Activated T-cell treated with anti-CD3 and anti-CD28 coated beads, Interleukin-2, amount 50 U/mL, for 72 hours (primary cell): ENCODE measurements at places on chromosomes 2 and 18. TPM values are rescaled to one million over a fixed set of nuclear protein-coding genes. Genes with fewer than 3 reads are reported as not detected.

GRCh38 chr2:162072976-162073887, 783 bp downstream of the DPP4 start:
- peak overlapping the region; percentile 90 for H3K27ac ChIP-seq
- peak overlapping the region; percentile 95 for H3K4me3 ChIP-seq
- H3K36me3 ChIP-seq: peaks cover 25% of the 10 kb centered on the region

DNA sequence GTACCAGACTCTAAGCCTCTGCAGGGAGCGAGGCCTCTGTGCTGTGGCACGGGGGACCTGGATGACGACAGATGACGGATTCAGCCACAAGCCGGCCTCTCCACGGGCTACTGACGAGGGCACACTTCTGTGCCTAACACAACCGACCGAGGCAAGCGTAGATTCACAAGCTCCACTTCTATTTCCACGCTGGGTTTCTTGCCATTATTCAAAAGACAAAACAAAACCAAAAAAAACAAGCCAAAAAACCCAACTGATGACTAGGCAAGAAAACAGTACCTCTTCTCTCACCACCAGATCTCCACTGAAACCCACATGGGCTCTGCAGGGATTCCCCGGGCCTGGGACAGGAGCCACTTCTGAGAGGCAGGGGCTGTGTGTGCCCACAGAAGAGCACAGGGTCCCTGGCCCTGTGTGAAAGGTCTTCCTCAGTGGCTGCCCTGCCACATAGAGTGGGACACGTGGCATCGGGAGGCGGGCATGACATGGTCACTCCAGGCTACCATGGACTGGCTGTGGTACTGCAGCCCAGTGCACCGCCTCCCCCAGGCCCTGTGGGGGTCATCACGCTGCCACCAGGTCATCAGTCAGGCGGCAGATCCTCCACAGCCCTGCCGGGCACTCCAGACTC, 254.7 kb downstream of the HDAC4 start:
- H3K27ac ChIP-seq: peak overlapping the region; percentile 55
- DNase-seq: peak; percentile 42
- H3K4me3 ChIP-seq: no peak overlapping the region
- H3K36me3 ChIP-seq: peaks cover 11% of the 10 kb centered on the region
- no peaks in the 10 kb centered on the region for H3K27me3 ChIP-seq

SKOR2 gene
- 0.70 TPM for total RNA-seq

C2orf15 gene
- total RNA-seq: 1.9 TPM

DNA sequence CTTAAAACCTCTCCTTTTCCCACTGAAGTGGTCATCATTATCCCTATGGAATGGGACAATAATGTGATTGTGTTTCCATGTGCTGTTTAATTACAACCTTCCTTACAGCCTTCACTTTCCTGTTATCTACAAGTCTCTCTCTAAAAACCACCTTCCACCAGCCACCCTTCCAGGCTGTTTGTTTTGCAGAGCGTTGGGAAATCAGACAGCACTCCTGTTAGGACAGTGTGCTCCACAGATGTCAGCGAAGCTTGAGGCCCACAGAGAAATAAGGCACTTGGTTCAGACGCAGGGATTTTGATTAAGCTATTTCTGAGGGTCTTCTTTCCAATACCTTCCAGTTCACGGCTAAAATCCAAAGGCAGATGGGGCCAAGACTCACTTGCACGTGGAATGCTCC, 32.3 kb upstream of the ASPRV1 start:
- H3K27ac ChIP-seq: no peak overlapping the region
- H3K4me1 ChIP-seq: peaks cover 12% of the 10 kb centered on the region
- no peaks in the 10 kb centered on the region for H3K36me3 ChIP-seq
- H3K27me3 ChIP-seq: no peaks in the 10 kb centered on the region

RMC1 gene
- total RNA-seq: 46.8 TPM

DNA sequence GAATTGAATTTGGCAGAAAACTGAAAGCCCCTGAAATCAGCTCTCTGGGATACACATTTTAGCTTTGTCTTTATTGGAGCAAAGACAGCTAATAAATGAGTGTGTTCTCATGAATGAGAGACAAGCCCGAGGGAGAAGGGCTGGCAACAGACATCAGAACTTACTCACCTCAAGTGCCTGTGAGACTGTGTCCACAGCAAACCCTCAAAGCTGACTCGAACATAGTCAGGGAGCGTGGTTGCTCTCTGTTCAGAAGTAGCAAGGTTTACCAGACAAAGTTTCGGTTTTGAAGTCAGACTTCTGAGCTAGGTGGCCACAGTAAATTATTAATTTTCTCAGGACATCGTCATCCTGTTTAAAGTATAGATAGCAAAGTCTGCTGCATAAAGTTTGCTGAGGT, 207.9 kb downstream of the CMPK2 start:
- no peaks in the 10 kb centered on the region for H3K4me1 ChIP-seq
- no peak overlapping the region for H3K4me3 ChIP-seq
- DNase-seq: no peak

DNA sequence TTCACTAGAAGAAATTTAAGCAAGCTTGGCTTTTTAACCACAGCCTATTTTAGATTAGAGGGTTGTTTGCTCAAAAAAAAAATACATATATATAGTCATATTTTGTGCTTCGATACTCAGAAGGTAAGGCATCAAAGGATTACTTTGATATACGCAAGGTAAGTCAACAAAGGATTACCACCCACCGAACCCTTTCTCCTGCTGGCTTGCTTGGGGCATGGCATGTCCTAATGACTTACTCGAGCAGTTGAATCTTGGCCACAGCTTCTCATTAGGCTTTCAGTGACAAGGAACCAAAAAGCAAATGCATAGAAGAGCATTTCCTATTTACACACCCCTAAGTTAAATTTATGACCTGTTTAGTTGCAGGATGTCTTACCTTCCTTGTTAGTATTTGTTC, 295.7 kb downstream of the AGAP1 start:
- H3K36me3 ChIP-seq: no peaks in the 10 kb centered on the region
- no peak overlapping the region for H3K27ac ChIP-seq
- H3K4me1 ChIP-seq: peaks cover 4% of the 10 kb centered on the region
- peaks cover 36% of the 10 kb centered on the region for H3K27me3 ChIP-seq

DNA sequence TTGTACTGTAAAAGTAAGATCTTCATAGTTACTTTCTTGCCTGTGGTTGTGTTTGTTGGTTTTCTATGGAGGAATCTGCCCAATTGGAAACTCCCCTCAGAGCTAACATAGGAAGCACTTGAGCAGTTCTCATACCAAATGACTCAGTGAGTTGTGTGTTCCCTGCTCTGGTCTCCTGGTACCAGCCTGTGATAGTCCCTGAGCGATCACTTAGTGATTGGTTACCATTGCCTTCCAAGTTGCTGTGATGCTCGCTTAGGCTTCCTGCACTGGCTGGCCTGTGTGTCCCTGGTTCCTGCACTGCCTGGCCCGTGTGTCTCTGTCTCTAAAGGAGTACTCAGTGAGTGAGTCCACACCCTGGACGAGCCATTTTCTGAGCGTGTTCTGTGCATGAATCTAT, 133.0 kb downstream of the MAP4K4 start:
- peak overlapping the region; percentile 83 for H3K4me3 ChIP-seq
- peaks cover 18% of the 10 kb centered on the region for H3K36me3 ChIP-seq
- H3K27me3 ChIP-seq: no peaks in the 10 kb centered on the region
- peak; percentile 41 for DNase-seq

DNA sequence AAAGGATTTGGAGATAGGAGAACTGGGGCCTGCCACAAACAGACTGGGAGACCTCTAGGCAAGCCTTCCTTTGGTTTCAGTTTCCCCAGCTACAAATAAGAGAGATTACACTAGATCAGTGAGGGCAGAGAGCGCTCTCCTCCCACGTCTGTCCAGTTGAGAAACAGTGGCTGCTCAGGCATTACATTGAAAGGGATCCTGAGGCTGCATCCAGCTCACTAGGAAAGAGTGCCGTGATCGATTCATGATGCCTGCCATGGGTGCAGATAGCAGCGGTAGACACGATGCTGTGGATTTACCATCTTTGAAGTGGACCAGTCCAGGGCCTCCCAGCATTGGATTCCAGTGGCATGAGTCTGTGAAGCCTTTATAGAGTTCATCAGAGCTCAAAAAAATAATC, 62.6 kb downstream of the EN1 start:
- no peaks in the 10 kb centered on the region for H3K36me3 ChIP-seq
- no peak for DNase-seq
- no peak overlapping the region for H3K27ac ChIP-seq
- H3K4me3 ChIP-seq: no peak overlapping the region
- H3K4me1 ChIP-seq: no peaks in the 10 kb centered on the region
- peaks cover 27% of the 10 kb centered on the region for H3K27me3 ChIP-seq

FAM110C gene
- 2.0 TPM for total RNA-seq

GRCh38 chr2:22110244-22110651, 986.5 kb downstream of the TDRD15 start:
- H3K4me3 ChIP-seq: no peak overlapping the region
- no peaks in the 10 kb centered on the region for H3K36me3 ChIP-seq
- H3K27ac ChIP-seq: no peak overlapping the region
- no peak for DNase-seq
- H3K4me1 ChIP-seq: no peaks in the 10 kb centered on the region
- H3K27me3 ChIP-seq: no peaks in the 10 kb centered on the region

GRCh38 chr18:29383311-29384273, 1206.7 kb upstream of the CDH2 start:
- H3K4me3 ChIP-seq: no peak overlapping the region
- DNase-seq: no peak
- H3K36me3 ChIP-seq: peaks cover under 1% of the 10 kb centered on the region
- H3K27ac ChIP-seq: no peak overlapping the region
- H3K4me1 ChIP-seq: no peaks in the 10 kb centered on the region

GRCh38 chr2:119028327-119029174, 86.6 kb downstream of the MARCO start:
- peaks cover 13% of the 10 kb centered on the region for H3K27me3 ChIP-seq
- no peak for DNase-seq
- no peak overlapping the region for H3K4me3 ChIP-seq
- no peaks in the 10 kb centered on the region for H3K4me1 ChIP-seq

RAB6C gene
- total RNA-seq: 0.14 TPM

GRCh38 chr2:71797035-71797810, 343.9 kb downstream of the DYSF start:
- H3K4me1 ChIP-seq: no peaks in the 10 kb centered on the region
- no peak overlapping the region for H3K4me3 ChIP-seq
- H3K27ac ChIP-seq: no peak overlapping the region
- DNase-seq: no peak
- no peaks in the 10 kb centered on the region for H3K27me3 ChIP-seq

- DNase-seq: no peak
- peaks cover 61% of the 10 kb centered on the region for H3K4me1 ChIP-seq
- H3K27ac ChIP-seq: peak overlapping the region; percentile 83
- no peaks in the 10 kb centered on the region for H3K27me3 ChIP-seq
Measured at GRCh38 chr2:207534417-207534816, 4.7 kb downstream of the CREB1 start.

DNA sequence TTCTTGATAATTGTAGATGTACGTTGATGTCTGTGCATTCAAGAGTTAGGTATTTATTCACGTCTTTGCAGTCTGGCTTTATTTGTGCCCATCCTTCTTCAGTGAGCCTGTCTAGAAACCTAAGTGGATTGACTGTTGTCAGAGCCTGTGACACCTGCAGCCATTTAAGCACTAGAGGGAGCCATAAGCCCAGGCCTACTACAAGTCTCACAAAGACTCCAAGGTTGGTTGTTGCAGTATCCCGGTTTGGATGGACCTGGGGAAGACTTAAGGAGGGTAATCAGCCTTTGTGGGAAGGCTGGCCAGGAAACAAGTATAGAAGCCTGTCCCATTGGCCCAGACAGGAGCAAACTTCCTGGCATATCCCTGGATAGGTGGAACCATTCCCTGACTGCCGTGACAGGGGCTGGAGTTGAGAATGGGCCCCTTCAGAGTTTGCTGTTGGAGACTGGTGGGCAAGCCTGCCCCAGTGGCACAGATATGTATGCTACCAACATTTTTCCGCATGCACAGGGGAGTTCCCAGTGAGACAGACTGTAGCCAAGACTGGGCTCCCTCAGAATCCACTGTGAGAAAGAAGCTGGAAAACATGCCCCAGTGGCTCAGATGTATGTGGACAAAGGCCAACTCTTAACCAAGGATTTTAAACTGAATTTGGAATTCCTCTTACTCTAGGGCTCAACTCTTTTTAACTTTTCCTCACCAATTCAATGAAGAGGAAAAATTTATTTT, 9.3 kb upstream of the LRRC30 start:
- no peaks in the 10 kb centered on the region for H3K4me1 ChIP-seq
- peak; percentile 6 for DNase-seq
- H3K27me3 ChIP-seq: no peaks in the 10 kb centered on the region
- H3K4me3 ChIP-seq: no peak overlapping the region

DNA sequence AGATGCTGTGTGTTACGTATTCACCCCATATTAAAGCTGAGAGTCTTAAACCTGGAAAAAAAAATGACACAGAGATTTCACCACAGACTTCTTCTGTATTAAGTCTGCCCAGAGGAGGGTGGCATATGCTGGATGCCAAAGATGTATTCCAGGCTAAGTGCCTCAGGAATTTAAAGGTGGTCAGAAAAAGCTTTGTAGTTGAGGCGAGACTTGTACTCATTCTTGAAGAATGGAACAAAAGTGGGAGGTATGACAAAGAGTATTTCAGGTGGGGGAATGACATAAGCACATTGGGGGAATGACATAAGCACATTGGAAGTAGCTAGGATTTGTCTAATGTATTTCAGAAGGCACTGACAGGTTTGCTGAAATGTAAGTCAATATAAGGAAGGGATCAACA, 98.6 kb downstream of the BABAM2 start:
- peaks cover 9% of the 10 kb centered on the region for H3K36me3 ChIP-seq
- no peak for DNase-seq
- H3K27ac ChIP-seq: peak overlapping the region; percentile 0
- H3K4me1 ChIP-seq: peaks cover 42% of the 10 kb centered on the region
- peak overlapping the region; percentile 14 for H3K4me3 ChIP-seq

GRCh38 chr2:65932571-65932970, 500.2 kb upstream of the SPRED2 start:
- DNase-seq: no peak
- H3K27ac ChIP-seq: no peak overlapping the region
- H3K4me3 ChIP-seq: no peak overlapping the region
